Kasumi-1 (cell line): ENCODE measurements at places on chromosomes 4 and X.

- DNase-seq = no peak
Measured at GRCh38 chr4:181702864-181703495, 540.2 kb upstream of the TENM3 start.

- no peak for DNase-seq
Measured at GRCh38 chr4:164902608-164903007, 25.6 kb downstream of the APELA start.

GRCh38 chr4:143215873-143216272, 31.2 kb downstream of the USP38 start:
- DNase-seq = no peak

DNA sequence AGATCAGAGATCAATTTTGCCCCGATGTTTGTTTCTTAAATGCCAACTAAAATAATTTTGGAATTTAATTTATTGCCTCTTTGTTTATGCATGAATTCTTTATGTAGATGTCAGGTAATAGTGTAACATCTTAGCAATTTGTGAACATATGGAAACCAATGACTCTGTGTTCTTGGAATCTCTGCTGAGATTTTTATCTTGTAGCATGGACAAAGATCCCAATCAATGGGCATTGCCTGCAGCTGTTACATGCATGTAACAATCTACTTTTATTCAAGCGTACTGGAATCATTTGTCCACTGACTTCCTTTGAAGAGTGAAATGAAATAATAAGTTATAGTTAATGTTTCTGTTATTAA, 61.6 kb upstream of the ARSJ start:
- DNase-seq = no peak

GRCh38 chr4:86498863-86499166, 95.3 kb upstream of the PTPN13 start:
- DNase-seq = no peak

DNA sequence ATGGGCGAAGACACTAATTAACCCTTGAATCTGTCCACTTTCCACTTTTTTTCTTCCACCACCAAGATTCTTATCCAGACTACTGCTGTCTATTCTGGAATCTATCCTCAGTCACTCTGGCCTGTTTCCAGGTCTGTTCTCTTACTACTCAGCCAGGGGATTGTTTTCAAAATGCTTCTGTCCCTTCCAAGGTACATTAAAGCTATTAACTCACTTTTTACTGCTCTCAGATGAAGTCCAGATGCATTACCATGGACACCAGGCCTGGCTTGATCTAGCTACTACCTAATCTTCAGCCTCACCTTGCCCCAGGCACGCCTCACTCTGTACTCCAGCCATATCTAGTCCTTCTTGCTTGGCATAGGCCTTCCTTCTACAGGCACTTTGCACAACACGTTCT, 66.4 kb downstream of the GALNT7 start:
- DNase-seq = no peak

- no peak for DNase-seq
Measured at GRCh38 chr4:138540056-138540800, 298.1 kb upstream of the SLC7A11 start.

DNA sequence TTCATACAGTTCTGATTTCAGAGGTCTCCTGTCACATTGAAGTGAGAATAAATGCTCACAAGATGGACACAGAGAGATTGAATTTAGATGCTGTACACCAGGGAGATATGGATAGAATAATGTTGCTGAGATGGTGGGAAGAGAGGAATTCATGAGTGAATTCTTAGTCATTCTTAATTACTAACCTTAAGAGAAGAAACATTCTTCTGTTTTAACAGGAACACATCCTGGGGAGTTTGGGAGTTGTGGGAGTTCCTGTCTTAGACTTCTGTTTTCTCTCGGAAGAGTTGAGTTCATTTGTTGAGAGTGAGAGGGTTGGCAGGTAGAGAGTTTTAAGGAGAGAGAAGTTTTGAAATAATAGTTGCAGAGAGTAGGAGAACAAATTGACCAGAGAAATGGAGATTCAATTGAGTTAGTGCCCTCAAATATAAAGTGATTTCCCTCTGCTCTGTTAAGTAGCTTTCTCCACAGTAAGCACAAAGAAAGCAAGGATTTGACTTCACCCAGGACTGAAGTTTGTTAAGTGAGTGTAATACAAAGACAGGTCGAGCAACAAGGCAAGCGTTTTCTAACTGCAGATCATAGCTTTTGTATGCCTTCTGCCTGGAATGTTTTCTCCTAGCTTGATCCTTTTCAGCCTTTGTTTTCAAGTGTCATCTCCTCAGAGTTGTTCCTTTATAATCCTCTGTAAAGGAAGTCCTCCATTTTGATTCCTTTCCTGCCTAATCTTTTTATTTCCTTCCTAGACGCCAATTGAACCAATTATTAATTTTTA, 205.9 kb downstream of the RAPGEF2 start:
- DNase-seq = no peak

DNA sequence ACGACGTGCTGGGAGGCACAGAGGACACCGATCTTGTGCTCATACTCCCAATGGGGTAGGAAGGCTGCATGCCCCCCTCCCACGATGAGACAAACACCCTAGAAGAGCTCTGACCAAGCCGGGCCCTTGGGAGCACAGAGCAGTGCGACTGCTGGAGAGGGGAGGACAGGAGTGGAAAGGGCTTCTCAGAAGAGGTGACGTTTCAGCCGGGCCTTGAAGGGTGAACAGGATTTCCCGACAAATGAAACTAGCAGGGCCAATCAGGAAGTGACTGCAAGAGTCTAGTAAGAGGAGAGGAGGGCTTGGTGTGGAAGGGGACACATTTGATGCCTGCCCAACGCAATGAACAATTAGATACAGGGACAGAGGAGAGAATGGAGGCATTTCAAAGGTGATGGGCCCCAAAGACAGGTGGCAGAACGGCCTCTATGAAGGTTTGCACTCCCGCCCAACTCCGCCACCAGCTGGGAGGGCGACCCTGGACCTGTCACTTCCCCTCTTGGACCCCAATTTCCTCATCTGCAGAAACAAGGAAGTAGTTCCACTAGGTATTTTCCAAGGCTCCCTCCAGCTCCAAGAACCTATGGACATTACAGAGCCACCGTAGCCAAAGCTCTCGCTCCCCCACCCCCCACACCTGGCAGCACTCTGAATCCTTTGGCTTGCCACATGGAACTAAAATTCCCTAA, 3.9 kb downstream of the HCFC1 start:
- DNase-seq = peak; percentile 18

DNA sequence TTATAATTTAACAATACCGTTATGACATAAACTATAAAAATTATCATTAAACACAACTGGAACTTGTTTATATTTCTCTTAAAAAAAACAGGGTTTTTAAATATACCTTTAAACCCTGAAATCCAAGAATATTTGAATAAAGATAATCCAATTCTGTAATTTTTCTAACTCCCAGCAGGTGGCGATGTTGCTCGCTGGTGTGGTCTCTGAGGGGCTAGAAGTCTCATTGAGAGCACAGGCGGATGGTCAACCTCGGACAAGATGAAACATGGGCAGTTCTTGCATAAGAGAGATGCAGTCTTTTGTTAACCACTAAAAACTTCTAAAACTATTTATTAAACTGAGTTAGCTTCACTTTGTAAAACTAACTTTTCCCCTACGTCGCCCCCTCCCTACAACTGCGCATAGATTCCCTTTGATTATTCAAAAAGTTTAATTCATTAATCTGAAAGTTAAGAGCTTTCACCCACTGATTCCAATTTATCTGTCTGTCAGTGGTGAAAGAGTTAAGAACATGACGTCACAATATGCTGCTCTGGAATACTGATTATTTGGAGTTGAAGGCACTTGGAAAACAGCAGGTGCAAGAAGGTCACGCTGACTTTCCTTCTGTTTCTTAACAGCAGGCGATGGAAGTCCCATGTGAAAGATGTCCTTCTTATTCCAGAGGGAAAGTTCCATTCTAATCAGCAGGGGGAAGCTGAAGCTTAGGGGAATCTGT, 29.5 kb downstream of the DMP1 start:
- peak; percentile 54 for DNase-seq

DNA sequence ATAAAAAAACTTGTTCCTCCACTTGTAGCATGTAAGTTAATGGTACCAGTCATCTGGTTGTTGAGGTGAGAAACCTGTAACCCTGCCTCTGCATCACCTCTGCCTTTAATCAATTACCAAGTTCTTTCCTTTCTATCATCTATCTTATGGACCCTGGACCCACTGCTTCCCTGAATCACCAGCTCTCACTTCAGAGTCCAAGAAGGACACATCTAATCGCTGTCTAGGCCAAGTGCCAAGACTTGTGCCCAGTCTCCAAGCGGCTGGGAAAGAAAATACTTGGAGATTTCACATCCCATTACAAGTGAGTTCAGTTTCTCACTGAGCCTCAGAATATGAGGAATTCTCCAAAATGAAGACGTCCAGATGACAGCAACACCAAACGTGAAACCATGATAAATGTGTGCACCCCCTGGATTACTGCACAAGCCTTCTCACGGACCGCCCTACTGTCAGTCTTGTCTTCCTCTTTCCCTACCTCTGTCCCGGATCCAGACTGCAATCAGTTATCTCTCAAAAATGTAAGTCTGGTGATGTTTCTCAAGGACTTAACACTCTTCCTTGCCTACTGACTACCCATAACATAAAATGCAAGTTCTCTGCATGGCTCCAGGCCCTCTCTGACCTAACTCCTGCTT, 10.4 kb downstream of the PALLD start:
- DNase-seq = no peak

- no peak for DNase-seq
Measured at GRCh38 chrX:115894087-115894486, 276.5 kb upstream of the AGTR2 start.

DNA sequence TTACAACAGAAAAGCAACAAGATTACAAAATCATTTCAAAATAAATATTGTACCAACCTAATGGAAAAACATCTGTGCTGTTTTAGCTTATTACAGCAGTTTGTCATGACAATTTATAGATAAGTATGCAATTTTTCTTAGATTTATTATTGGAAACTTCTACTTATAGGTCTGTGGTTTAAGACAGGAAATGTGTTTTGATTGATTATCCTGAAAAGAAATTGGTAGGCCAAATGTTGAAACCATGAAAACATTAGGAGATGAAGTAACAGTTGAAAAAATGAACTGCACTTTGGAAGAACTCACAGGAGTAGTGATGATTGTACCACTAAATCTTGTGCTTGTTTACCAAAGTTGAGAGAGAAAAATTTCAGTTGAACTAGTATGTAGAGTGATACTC, 162.2 kb upstream of the GIMD1 start:
- no peak for DNase-seq

DNA sequence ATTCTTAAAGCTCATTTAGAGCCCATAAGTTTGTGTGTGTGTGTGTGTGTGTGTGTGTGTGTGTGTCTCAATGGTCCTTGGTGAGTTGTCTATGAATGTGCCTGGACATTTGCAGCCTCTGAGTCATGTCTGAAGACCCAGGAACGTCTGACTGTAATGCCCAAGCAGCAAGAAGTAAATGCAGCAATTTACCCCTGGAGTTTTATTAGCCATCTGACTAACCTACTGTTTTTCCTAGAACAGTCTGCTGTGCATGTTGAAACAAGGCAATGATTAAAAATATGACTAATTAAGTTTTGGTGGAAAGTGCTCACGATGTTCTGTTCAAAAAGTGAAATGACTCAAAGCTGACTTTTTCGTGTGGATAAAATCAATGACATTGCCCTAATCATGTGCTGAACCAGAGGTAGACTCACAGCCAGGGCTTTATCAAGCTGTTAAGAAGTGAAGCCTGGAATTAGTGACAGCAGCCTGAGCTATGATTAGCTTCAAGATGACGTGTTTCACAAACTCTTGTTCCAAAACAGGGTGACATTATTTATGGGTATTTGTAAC, 201.6 kb downstream of the CPE start:
- no peak for DNase-seq

- no peak for DNase-seq
Measured at GRCh38 chr4:169438057-169438480, 167.3 kb upstream of the SH3RF1 start.

DNA sequence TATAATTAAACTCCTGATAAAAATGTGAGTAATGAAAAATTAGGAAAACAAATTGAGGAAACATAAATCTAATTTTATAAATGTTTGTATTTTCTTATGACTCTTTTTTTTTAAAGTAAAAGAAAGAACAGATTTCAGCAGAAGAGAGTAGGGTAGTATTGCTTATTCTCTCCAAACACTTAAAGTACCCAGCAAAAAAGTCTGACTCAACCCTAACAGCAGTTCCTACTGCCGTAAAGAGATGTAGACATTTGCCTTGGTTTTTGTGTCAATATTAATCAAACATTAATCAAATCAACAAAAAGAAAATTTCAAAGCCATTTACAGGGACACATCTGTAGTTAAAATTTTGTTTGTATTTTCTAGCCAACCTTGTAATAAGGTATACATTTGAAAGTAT, 508.4 kb downstream of the IL15 start:
- DNase-seq = no peak

- no peak for DNase-seq
Measured at GRCh38 chr4:105068516-105068915, 78.2 kb upstream of the TET2 start.

DNA sequence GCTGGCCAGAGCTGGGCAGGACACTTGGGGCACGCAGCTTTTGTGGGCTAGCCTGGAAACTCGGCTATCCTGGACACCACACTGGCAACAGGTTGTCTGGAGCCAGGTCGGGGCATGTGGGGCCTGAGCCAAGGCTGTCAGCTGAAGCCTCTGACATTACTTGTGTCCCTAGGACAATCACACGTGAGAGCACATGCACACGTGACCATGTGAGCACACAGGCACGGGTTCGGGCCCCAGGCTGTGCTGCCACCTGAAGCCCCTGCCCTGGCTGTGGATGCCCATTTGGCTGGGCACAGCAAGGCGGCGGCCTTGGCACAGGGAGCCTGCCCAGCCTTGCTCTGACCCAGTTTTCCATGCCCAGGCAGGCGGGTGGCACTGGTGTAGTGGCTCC, 8.7 kb upstream of the FGFR3 start:
- DNase-seq = no peak

DNA sequence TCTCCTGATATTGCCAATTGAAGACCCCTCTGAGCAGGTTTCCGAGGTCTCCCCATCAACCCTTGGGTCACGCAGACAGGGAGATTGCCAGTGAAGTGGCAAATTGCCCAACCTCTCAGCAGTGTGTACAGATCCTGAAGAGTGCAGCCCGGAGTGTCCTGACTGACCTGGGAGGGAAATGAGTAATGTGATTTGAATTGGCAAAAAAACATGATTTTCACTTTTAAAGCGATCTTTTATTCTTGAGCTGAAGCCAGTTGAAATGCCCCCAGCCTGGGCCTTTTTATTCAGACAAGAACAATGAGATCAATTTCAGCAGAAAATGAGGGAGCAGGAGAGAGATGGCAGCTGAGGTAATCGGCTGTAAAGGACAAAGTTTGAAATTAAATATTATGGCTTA, 401.8 kb downstream of the RAPGEF2 start:
- no peak for DNase-seq

- no peak for DNase-seq
Measured at GRCh38 chr4:25075129-25075528, 44.4 kb upstream of the LGI2 start.

DNA sequence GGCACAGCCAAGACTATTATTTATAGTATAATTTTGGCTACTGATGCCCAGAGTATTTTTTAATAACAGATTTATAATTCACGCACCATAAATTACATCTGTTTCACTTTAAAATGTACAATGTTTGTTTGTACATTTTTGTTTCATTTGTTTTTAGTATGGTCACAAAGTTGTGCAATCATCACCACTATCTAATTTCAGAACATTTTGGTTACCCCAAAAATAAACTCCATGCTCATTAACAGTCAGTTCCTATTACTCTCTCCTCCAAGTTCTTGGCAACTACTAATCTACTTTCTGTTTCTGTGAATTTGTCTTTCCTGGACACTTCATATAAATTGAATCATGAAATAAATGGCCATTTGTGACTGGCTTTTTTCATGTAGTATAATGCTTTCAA, 176.7 kb downstream of the SH3BGRL start:
- no peak for DNase-seq
